ENCODE measurements at places on chromosomes 16 and 17. TPM values are rescaled to one million over a fixed set of nuclear protein-coding genes. Genes with fewer than 3 reads are reported as not detected.

The EME1 gene
- total RNA-seq: 7.4 TPM

DNA sequence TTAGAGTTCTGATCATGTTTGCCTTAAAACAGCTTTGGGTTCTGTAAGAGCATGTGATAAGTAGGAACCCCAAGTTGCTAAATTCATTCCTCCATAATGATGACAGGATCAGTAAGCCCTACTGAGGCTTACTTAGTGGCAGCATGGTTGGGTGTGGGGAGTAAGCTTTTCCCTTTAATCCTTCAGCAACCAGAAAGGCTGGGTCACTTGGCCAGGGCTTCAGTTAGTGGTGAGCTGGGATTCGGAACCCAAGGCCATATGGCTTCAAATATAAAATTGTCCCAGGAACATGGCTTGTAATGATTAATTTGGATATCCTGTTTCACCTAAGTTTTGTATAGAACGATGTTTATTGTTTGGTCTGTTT, 850 bp downstream of the GINS3 start:
- peaks cover 10% of the 10 kb centered on the region for H3K4me1 ChIP-seq
- peak overlapping the region; percentile 99 for H3K4me3 ChIP-seq
- no peaks in the 10 kb centered on the region for H3K36me3 ChIP-seq
- no peak for DNase-seq

DNA sequence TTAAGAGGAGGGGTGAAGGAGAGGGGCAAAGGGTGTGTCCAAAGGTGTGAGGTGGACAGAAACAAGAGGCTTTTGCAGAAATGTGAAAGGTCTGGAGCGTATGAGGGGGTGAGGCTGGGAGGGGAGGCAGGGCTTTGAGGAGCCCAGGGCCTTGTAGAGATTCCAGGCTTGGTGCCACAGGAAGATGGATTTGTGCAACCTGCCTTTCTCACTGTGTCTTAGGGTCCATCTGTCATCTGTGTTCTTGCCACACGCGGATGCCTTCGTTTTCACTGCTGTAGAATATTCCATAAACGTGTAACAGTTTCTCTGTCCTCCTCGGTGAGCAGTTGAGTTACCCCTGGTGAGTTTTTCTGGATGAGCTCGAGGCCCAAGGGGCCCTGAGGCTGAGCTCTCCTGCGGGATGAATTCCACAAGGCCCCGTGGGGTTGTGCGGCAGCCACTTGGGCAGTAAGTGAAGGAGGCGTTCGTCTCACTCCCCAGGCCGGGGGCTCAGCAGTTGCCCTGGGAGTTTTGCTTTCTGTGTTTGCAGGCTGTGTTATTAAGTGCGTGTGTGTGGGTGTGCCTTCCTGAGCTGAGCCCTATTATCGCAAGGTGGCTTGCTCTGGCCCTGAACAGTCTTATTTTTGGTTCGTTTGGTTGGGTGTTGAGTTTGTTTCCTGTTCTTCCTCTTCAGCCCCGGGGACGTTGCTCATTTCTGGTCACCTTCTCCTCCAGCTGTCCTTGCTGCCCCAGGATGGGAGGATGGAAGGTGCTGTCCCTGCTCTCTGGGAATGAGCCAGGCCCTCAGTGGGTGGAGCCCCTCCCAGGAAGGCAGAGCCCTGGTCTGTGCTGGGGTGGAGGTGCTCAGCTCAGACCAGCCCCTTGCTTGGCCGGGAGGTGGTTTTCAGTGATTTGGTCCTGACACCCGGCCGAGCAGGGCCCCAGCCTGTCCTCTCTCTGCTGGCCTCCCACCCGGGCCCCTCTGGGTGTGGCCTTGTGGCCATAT, 28.4 kb downstream of the BAIAP2 start:
- no peak overlapping the region for H3K4me3 ChIP-seq
- H3K27ac ChIP-seq: no peak overlapping the region
- DNase-seq: no peak
- H3K36me3 ChIP-seq: peaks cover 20% of the 10 kb centered on the region

The CRHR1 gene
- total RNA-seq: not detected

- peaks cover 44% of the 10 kb centered on the region for H3K27me3 ChIP-seq
- H3K4me3 ChIP-seq: no peak overlapping the region
- no peak overlapping the region for H3K27ac ChIP-seq
- DNase-seq: no peak
- no peaks in the 10 kb centered on the region for H3K36me3 ChIP-seq
These were observed 16.3 kb upstream of the CACNG4 start for GRCh38 chr17:66948061-66948750.

- DNase-seq: no peak
- no peaks in the 10 kb centered on the region for H3K36me3 ChIP-seq
- H3K4me1 ChIP-seq: no peaks in the 10 kb centered on the region
- no peak overlapping the region for H3K4me3 ChIP-seq
- no peaks in the 10 kb centered on the region for H3K27me3 ChIP-seq
These were observed 344.4 kb downstream of the SHISA9 start for GRCh38 chr16:13245713-13246377.

GRCh38 chr16:78746718-78747117, 647.3 kb downstream of the WWOX start:
- no peak overlapping the region for H3K4me3 ChIP-seq
- no peak overlapping the region for H3K27ac ChIP-seq
- peaks cover 2% of the 10 kb centered on the region for H3K27me3 ChIP-seq
- no peaks in the 10 kb centered on the region for H3K36me3 ChIP-seq
- H3K4me1 ChIP-seq: no peaks in the 10 kb centered on the region
- no peak for DNase-seq

GRCh38 chr17:3892095-3892998, 506 bp downstream of the CAMKK1 start:
- peak overlapping the region; percentile 73 for H3K4me3 ChIP-seq
- H3K27me3 ChIP-seq: peaks cover 3% of the 10 kb centered on the region
- H3K4me1 ChIP-seq: peaks cover 68% of the 10 kb centered on the region
- DNase-seq: peak; percentile 75

DNA sequence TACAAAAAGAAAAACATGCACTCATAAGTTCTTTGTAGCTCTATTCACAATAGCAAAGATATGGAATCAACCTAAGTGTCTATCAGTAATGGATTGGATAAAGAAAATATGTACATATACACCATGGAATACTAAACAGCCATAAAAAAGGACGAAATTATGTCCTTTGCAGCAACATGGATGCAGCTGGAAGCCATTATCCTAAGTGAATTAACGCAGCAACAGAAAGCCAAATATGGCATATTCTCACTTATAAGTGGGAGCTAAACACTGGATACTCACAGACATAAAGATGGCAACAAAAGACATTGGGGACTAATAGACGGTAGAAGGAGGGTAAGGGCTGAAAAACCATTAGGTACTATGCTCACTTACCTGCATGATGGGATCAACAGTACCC, 5.8 kb downstream of the CMC2 start:
- H3K27ac ChIP-seq: no peak overlapping the region
- peaks cover 66% of the 10 kb centered on the region for H3K4me1 ChIP-seq
- DNase-seq: no peak
- H3K36me3 ChIP-seq: peaks cover 19% of the 10 kb centered on the region
- H3K27me3 ChIP-seq: no peaks in the 10 kb centered on the region

DNA sequence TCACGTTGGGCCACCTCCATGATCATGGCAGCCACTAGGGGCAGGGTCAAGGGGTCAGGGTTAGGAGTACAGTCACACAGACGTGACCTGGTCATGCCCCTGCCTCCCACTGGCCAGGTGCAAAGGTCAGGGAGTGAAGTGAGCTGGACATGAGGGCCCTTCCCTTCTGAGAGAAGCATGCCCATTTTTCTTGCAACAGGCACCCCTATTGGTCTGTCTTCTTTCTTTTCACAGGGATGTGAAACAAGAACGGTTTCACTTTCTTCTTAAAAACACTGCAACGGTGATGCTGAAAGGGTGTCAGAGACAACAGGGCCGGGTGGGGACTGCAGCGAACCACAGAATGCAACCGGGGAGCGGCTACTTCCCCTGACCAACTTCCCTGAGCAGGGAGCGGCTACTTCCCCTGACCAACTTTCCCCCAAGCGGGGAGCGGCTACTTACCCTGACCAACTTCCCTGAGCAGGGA, 52.1 kb upstream of the DOC2B start:
- H3K36me3 ChIP-seq: no peaks in the 10 kb centered on the region
- peaks cover 13% of the 10 kb centered on the region for H3K27me3 ChIP-seq
- no peak overlapping the region for H3K27ac ChIP-seq
- no peak overlapping the region for H3K4me3 ChIP-seq

The CDH16 gene
- 0.09 TPM for total RNA-seq

The KARS1 gene
- 143 TPM for total RNA-seq

The KCNH6 gene
- total RNA-seq: not detected

- DNase-seq: peak; percentile 71
- no peaks in the 10 kb centered on the region for H3K36me3 ChIP-seq
- no peak overlapping the region for H3K27ac ChIP-seq
- peaks cover 7% of the 10 kb centered on the region for H3K4me1 ChIP-seq
- H3K4me3 ChIP-seq: no peak overlapping the region
- peaks cover 3% of the 10 kb centered on the region for H3K27me3 ChIP-seq
These were observed 37.0 kb upstream of the ZNF750 start for GRCh38 chr17:82876602-82877379.

DNA sequence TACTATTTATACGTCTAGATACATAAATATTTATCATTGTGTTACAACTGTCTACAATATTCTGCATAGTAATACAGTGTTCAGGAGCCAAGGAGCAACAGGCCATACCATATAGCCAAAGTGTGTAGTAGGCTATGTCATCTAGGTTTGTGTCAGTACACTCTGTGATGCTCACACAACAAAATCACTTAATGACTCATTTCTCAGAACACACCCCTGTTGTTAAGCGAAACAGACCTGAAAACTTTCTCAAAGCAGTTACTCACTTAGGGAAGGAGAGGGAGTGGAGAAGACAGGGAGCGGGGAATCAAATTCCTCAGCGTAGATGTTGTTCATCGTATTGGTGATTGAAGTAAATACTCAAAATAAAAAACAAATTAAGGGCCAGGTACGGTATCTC, 269.5 kb downstream of the STX8 start:
- no peak overlapping the region for H3K4me3 ChIP-seq
- no peaks in the 10 kb centered on the region for H3K27me3 ChIP-seq
- DNase-seq: no peak
- H3K27ac ChIP-seq: no peak overlapping the region
- H3K4me1 ChIP-seq: peaks cover 8% of the 10 kb centered on the region
- no peaks in the 10 kb centered on the region for H3K36me3 ChIP-seq

DNA sequence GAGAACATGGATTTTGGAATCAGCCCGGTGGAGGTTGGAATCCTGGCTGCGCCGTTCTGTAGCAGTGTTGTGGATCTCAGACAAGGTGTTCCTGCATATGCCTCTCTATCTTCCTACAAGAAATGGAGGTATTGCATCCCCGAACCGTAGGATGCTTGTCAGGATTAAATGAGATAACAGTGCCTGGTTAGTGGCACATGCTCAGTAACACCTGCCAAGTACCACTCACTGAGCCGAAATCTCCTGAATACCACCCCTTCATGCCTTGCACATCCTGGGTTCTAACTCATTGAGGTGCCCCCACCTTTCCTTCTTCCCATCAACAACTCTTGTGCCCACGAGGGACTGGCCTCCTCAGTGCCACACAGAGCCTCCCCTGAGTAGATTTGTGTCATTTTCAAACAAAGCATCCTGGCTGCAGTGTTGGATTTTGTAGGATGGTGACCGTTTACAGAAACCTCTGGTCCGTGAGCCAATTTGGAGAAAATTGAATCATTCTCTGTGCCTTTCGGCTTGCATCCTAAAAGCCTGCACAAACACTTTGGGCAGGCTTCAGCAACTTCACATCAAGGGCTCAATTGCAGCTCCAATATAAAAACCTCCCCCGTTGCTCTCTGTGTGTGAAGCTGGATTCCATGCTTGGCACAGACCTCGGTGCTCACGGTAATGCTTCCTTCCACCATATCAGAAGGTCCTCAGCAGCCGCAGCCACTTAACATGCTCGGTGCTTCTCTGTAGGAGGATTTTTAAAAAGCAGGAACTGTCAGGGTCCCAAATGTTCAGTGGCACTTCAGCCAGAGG, 84.2 kb downstream of the WWOX start:
- no peaks in the 10 kb centered on the region for H3K36me3 ChIP-seq
- no peak overlapping the region for H3K27ac ChIP-seq
- no peaks in the 10 kb centered on the region for H3K4me1 ChIP-seq

DNA sequence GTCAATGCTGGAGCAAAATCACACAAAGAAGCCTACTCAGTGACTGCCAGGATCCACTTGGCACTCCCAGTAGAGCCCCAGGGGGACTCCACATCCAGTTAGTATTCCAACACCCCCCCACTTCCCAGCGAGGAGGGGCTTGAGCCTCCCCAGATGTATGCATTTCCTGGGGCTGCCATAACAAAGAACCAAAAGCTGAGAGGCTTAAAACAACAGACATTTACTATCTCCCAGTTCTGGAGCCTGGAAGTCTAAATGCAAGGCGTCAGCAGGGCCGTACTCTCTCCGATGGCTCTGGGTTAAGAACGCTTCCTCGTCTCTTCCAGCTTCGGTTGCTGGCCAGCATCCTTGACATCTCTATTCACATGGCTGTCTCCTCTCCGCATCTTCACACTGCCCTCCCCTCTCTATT, 23.0 kb upstream of the GNA13 start:
- DNase-seq: no peak
- H3K36me3 ChIP-seq: no peaks in the 10 kb centered on the region
- peaks cover 27% of the 10 kb centered on the region for H3K4me1 ChIP-seq
- H3K27me3 ChIP-seq: peaks cover 18% of the 10 kb centered on the region
- no peak overlapping the region for H3K4me3 ChIP-seq

The G6PC1 gene
- total RNA-seq: not detected

DNA sequence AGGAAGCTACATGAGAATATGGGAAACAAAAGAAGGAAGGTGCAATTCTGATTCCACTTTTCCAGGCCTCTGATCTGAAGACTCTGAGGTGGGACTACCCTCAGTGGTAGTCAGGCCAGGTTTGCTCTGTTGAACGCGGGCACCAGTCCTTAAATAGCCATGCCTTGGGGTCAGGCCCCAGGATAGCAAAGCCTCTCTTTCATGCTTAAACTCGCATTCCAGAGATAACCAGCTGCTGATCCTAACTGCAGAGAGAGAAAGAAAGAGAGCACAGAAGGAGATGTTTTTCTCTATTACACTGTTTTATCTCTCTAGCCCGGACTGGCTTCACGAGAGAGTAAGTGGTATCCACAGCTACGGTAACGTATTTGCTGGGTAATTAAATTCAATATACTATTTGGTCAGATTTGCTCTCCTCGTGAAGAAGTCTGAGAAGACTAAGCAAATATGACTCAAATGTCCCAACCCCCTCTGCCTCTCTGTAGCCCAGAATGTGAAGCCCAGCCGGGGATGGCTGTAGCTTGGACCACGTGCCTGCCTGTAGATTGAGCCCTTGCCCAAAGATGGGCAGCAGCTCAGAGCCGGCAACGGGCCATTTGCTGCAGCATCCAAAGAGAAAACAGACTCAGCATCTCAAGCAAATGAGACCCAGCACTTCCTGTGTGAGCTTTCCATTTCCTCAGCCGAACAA, 122.2 kb downstream of the SMG6 start:
- peak; percentile 92 for DNase-seq
- peaks cover 27% of the 10 kb centered on the region for H3K36me3 ChIP-seq
- H3K4me3 ChIP-seq: peak overlapping the region; percentile 65
- H3K4me1 ChIP-seq: peaks cover 77% of the 10 kb centered on the region
- H3K27ac ChIP-seq: peak overlapping the region; percentile 96
- no peaks in the 10 kb centered on the region for H3K27me3 ChIP-seq

The KCNJ18 gene
- not detected for total RNA-seq

The TUBD1 gene
- 2.8 TPM for total RNA-seq
